Activated naive CD8-positive, alpha-beta T cell treated with anti-CD3 and anti-CD28 coated beads for 36 hours (primary cell): ENCODE measurements at places on chromosomes 6 and 20. TPM values are rescaled to one million over a fixed set of nuclear protein-coding genes. Genes with fewer than 3 reads are reported as not detected.

Gene PKIG
- total RNA-seq, result 8.8 TPM

GRCh38 chr20:14197097-14197496 is 140.3 kb downstream of the FLRT3 start:
- DNase-seq, result no peak

Gene MDFI
- total RNA-seq, result not detected

Gene CNKSR3
- 1.3 TPM for total RNA-seq

DNA sequence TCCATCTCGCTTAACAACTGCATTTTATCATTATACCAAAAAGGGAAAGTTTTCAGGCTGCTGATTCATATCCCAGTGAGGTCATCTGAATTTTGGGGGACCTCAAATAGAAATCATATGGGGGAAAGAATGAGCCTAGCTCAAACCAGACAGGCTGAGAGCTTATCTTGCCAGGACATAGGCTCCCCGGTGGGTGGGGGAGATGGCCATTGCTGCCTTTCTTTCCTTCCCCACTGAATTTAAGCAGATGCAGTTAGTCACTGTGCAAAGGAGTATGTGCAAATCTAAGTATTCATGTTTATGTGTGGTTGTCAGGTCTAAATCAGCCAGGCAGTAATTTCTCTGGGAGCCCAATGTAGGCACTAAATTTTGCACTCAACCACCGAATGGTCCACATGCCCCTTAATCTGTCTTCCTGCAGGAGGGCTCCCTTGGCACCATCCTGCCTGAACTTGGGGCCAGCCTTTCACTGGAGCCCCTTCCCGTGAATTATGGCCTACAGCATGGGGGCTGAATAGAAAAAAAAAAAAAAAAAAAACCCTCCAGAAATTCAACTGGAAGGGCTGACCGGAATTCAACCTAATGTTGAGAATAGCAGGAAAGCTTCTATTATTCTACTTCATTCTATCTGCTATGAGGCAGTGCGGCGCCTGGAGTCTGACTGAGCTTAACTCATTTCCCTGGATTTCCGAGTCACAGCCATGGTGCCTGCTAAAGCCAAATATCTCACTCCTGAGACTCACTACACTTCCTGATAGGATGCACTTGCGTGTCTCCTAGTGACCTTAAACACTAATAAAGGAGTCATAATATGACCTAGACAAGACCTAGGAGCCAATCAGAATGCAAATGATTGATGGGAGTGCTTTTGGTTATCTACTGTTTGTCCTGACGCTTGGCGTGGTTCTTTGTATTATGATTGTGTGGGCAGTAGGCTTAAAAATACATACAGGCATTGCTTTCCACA is 161.5 kb upstream of the HEY2 start:
- DNase-seq, result no peak

Gene TTBK1
- total RNA-seq, result 0.12 TPM

- no peak for DNase-seq
These were observed 78.6 kb upstream of the AKAP12 start for GRCh38 chr6:151160929-151161757.

DNA sequence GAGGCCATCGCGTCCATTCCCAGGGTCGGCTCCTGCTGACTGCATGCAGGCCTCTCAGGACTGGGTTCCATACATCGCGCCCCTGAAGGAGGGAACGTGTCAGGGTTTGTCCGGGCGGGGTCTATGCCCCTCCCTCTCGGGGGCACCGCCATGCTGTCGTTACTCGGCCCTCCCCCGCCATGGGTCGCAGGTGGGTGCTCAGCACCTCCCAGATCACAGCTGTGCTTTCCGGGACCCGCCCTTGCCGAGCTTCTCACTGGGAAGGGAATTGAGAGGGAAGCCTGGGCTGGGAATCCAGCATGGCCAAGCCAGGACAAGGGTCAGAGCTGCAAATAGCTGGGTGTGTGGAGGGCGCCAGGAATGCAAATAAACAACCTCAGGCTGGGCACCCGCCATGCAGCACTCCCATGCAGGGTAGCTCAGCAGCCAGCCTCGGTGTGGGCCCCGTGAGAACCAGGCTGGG is at the start of gene FRMD1:
FRMD1 (minus strand) TSS at position 270 of the 463 bp plus-strand sequence; CDS start at position 152, 118 bp downstream.
- no peak for DNase-seq

Gene BPIFB4
- not detected for total RNA-seq

DNA sequence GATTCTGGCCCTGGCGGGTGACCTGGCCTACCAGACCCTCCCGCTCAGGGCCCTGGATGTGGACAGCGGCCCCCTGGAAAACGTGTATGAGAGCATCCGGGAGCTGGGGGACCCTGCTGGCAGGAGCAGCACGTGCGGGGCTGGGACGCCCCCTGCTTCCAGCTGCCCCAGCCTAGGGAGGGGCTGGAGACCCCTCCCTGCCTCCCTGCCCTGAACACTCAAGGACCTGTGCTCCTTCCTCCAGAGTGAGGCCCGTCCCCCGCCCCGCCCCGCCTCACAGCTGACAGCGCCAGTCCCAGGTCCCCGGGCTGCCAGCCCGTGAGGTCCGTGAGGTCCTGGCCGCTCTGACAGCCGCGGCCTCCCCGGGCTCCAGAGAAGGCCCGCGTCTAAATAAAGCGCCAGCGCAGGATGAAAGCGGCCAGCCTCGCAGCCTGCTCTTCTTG is 868 bp upstream of the SLC2A4RG start:
- DNase-seq, result peak; percentile 37

Gene TM9SF4
- total RNA-seq, result 39.2 TPM

Gene GINS1
- 34.1 TPM for total RNA-seq

GRCh38 chr6:626236-626635 is 30.7 kb downstream of the HUS1B start:
- no peak for DNase-seq

GRCh38 chr6:158170656-158171081 is 2.5 kb downstream of the GTF2H5 start:
- DNase-seq, result no peak

- DNase-seq, result no peak
These were observed 17.0 kb downstream of the RPS6KA2 start for GRCh38 chr6:166610069-166610468.

- DNase-seq, result no peak
These were observed 46.8 kb upstream of the SLCO4A1 start for GRCh38 chr20:62595491-62595890.

Gene C6orf141
- total RNA-seq, result 0.28 TPM

Gene TBCC
- 18.3 TPM for total RNA-seq

Gene PROKR2
- total RNA-seq, result not detected

GRCh38 chr6:167722634-167723309 is 103.9 kb upstream of the AFDN start:
- no peak for DNase-seq

DNA sequence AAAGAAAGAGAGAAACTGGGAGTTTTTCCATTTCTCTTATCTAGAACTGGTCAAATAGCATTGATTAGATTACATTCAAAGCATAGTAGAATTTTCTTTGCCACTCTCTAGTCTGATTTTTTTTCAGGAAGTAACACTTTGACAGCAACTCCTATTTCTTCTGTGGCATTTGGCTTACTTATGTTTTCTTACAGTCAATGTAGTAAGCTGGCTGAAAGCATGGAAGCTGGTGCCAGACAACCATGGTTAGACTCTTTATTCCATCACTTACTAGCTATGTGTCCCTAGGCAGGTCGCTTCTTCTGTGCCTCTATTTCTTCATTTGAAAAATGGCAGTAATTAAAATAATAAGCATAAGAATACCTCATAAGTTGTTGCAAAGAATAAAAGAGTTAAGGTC is 54.2 kb upstream of the OPRM1 start:
- DNase-seq, result no peak

- no peak for DNase-seq
These were observed 2.7 kb upstream of the ZNFX1 start for GRCh38 chr20:49280463-49281058.

GRCh38 chr20:13325033-13325432 is 104.0 kb downstream of the ISM1 start:
- DNase-seq, result no peak

DNA sequence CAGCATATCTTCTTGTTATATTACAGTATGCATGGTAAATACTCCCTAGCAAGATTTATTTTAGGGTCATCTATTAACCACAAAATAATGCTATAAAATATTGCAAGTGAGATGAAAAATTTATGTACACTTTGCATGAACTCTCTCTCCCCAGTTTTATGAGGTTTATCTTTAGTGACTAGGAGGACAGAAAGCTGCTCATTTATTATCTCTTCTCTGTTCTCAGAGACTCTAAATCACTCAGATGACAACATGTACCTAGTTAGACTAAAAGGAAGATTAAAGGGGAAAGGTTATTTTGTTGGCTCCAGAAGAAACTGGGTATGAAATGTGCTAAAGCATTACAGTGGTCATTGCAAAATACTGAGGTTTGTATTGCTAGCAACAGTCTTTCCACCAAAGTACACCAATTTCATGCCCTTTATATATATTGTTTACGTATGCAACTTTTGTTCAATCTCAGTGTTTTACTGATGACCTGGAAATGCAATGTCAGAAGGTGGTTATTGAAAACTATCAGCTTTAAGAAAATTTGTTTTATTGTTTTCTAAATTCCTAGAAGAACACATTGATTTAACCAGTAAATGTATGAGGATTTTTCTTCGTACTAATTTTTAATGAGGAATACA is 11.8 kb downstream of the RFX6 start:
- DNase-seq, result no peak

Gene SAMD3
- total RNA-seq, result 2.7 TPM

DNA sequence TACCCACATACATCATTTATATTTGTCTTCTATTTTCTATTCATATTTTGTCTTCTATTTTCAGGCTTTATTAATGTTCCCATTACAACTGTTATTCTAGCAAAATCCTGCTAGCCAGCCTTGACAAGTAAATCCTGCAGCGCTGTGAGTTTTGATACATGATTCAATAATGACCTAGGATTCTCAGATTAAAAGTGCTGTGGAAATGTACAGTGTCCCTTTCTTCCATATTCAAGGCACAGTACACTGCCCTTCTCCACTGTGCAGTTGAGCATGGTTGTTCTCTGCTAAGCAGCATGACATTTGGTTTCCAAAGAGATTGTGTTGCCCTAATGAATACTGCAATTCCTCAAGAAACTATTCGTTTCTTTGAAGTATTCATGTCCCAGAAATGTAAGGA is 5.8 kb upstream of the HEY2 start:
- no peak for DNase-seq

DNA sequence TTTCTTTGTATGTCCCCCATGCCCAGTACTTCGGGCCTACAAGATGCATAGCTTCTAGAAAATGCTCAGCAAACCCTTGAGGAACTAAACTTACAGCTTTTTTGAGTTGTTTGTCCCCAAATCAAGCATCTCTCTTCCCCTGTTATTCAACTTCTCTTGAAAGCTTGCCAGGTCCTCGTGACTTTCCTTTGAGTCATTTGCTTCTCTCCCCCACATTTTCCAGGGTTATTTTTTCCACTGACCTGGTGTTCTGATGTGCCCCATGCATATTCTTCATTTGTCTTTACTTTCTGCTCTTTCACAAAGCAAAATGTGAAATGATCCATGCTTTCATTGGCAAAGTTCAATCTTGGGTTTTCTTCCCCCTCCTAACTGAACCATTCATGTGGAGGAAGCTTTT is 204.8 kb downstream of the TFAP2A start:
- no peak for DNase-seq

Gene ERMARD
- total RNA-seq, result 24.0 TPM

Gene SMIM8
- total RNA-seq, result 8.1 TPM

Gene ARMH2
- not detected for total RNA-seq

- DNase-seq, result no peak
These were observed 274.2 kb downstream of the CDH26 start for GRCh38 chr20:60232380-60232779.

- no peak for DNase-seq
These were observed 3.4 kb upstream of the TUBB2B start for GRCh38 chr6:3230900-3231246.

DNA sequence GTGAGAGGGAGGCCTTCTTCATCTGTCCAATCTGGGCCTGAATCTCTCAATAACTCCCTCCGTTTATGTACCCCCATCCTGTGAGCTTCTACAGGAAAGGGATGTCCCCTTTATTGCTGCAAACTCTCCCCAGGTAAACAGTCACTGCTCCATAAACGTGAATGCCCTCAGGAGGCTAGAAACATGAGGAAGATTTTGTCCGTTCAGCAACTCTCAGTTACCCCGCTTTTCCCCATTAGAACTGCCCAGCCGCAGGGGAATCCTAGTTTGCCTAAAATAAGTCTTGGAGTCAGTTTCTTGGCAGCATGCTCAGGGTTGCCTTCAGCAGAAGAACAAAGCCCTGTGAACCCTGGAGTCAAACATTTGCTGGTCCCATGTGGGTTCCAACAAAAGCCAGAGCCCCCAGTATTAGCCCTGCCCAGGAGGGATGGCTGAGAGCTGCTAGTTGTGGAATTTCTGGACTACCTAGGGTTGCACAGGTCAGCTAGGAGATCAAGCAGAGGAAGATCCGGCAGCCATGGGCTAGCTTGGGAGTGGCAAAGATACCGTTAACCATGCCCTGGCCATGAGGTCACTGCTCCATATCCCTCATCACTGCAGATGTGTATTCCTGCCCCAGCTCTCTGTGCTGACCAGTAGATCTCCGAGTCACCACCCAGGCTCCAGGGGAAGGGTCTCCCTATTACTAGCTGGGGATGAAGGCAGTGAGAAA is 640 bp downstream of the LRRN4 start:
- no peak for DNase-seq

GRCh38 chr6:16198061-16198705 is 40.2 kb upstream of the GMPR start:
- DNase-seq, result no peak

- DNase-seq, result no peak
These were observed 90.1 kb upstream of the SUPT3H start for GRCh38 chr6:45467853-45468252.
